NCI-H2029 (cell line): ENCODE measurements at places on chromosomes 5 and 9.

DNA sequence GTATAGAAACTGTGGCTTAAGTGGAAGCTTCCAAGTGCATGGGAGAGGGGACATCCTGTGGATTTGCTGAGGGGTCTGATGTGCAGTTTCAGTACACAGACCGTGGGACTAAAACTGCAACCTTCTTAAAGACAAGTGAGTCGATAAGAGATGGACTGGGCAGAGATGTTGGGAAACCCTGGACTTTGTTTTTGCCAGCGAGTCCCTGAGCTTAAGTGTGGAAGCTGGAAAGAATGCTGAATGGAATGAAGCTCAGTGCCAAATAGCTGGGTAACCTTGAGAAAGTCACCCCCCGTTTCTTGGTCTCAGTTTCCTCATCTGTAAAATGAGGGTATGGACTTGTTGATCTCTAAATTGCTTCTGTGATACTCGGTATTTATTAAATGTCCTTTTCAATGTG lies 37.3 kb upstream of the KLF9 start:
- no peak for DNase-seq

- DNase-seq = no peak
Observed at GRCh38 chr9:98778711-98779530, 17.4 kb downstream of the ANKS6 start.

GRCh38 chr5:150067405-150067960 lies 18.9 kb downstream of the CSF1R start:
- DNase-seq = no peak

GRCh38 chr9:17725399-17726010 lies 146.6 kb downstream of the SH3GL2 start:
- DNase-seq = no peak

DNA sequence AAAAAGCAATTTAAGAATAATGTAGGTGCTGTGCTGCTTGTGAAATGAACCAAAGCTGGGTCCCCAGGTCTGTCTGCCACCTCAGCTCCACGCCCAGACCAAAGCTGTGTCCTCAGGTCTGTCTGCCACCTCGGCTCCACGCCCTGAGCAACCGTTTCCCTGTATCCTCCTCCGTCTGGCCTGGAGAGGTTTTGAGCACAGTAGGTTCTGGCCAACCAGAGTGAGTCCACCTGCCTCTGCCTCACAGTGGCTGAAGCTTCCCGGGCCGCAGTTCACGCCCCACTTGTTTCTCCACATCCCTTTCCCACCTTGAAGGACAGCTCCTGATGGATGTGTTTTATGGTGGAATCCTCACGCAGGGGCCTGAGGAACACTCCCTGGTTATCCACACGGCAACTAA lies 120.5 kb downstream of the ADAMTS2 start:
- DNase-seq = no peak

DNA sequence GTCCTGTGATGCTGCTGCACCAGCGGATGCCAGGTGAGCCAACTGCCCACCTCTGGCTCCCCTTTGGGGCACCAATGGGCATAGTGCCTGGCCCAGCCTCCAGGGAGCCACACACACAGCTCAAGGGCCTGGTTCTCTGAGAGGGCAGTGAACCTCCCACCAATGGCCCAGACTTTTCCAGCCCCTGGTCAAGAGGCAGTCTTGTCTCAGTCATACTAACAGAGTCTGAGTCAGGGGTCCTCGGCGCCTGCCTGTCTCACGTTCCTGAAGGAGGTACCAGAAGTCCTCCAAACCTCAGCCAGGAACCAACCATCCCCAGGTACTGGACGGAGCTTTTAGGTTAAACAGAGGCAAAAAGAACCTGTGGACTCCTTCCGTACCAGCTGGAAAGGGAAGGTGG lies 121.1 kb downstream of the C5orf15 start:
- DNase-seq = no peak

DNA sequence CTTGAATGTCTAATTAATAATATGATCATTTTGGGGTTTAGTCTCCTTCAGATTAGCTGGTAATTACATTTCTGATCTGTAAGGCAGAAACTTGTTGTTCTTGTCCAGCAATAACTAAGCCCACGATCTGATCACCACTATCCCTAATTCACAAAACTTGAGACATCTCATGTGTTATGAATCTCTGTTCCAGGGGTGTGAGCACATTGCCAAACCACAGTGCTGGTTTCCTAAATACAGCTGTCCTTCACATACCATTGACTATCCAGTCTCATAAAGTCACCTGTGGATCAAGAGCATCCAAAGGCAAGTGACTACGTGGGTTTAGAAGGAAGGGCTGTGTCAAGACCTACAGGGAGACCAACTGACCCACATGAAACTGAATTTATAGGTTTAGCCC lies 134.1 kb upstream of the PRLR start:
- DNase-seq = no peak

DNA sequence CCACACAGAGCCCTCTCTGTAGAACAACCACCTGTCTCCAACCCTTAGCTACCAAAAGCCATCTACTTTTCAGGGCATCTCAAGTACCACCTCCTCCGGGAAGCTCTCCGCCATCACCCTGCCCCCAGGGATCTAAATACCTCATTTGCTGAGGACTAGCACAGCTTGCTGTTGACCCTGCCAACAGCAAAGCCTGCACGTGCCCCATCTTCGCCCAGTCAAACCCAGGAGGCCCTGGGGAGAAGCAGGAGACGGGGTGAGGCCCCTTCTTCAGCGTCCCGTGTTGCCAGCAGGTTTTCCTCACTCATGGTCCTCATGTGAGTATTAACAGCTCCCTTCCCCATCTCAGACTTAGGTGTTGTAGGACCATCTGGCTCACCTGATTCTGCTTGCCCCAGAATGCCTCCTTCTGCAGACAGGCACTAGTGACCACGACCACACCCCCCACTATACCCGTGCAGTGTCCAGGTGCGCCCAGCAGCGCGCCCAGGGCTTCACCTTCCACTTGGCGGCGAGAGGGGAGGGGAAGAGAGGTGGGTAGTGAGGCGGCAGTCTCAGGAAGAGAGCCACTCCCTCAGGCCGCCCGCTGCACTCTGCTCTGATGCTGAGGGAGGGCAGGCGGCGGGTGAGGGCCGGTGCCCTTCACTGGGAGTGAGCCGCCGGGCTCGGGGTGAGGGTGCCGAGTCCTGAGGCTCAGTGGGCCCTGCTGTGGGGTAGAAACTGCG lies 11.1 kb downstream of the VAV2 start:
- no peak for DNase-seq

- peak; percentile 33 for DNase-seq
Observed at GRCh38 chr5:74499256-74500050, 141.1 kb downstream of the ENC1 start.

- no peak for DNase-seq
Observed at GRCh38 chr5:80208381-80208780, 47.5 kb downstream of the SERINC5 start.

- DNase-seq = no peak
Observed at GRCh38 chr5:90461288-90461687, 13.3 kb downstream of the MBLAC2 start.

- no peak for DNase-seq
Observed at GRCh38 chr5:16975950-16976624, 40.0 kb upstream of the MYO10 start.

DNA sequence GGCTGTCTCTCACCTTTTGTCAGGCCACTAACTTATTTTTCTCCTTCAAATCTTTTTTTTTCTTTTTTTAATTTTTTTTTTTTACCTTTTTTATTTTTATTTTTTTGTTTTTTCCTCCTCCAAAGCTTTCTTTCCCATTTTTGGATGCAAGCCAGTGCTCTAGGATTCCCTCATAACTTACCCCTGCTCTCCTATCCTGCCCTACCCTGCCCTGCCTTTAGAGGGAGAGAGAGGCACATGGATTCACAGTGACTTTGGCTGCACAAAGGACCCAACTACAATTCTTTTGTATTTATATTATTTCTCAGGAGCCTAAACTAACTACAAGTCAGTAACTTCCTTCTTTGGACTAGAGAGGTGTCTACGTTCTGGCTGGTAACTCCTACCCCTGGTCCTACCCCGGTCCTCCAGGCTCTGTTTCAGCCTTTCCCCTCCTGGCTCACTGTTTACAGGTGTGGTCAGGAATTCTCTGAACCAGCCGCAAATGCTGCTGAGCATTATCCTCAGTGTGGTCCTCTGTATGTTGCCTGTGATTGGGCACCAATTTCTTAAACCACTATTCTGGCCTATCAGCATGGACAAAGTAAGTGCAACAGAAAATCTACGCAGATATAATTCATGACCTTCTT lies 8.4 kb upstream of the RUSC2 start:
- peak; percentile 51 for DNase-seq

GRCh38 chr5:31273161-31273560 lies 79.7 kb downstream of the CDH6 start:
- no peak for DNase-seq

DNA sequence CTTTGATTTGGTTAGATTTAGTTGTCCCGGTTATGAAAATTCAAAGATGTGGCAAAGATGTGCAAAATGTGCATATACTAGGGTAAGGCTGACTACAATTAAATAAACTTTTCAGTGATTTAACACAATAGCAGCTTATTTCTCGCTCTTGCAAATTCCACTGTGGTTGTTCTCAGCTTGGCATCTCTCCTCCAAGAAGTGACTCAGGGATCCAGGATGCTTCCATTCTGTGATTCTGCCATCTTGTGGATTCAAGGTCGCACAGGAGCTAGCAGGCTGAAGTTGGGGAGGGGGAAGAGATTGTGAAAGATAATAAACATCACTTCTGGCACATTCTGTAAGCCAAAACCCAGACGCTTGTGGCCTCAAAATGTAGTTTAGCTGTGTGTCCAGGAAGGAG lies 60.1 kb upstream of the TGFBR1 start:
- no peak for DNase-seq

- DNase-seq = no peak
Observed at GRCh38 chr5:10124287-10124686, 125.4 kb downstream of the ATPSCKMT start.

DNA sequence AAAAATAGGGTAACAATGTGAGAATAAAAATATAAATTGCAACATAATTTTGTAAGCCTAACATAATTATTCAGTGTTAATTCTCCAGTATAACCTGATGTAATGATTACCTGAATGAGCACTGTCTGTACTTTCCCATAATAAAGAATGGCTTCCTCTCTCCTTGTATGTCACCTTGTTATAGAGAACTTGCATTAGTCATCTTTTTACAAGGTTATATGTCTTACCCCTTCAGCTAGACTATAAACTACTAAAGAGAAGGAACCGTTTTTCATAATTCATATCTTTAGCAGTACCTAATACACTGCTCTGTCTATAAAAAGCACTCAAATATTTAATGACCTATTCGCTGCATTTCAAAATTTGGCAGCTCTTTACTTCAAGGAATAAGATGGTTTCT lies 19.8 kb downstream of the STRBP start:
- DNase-seq = no peak

DNA sequence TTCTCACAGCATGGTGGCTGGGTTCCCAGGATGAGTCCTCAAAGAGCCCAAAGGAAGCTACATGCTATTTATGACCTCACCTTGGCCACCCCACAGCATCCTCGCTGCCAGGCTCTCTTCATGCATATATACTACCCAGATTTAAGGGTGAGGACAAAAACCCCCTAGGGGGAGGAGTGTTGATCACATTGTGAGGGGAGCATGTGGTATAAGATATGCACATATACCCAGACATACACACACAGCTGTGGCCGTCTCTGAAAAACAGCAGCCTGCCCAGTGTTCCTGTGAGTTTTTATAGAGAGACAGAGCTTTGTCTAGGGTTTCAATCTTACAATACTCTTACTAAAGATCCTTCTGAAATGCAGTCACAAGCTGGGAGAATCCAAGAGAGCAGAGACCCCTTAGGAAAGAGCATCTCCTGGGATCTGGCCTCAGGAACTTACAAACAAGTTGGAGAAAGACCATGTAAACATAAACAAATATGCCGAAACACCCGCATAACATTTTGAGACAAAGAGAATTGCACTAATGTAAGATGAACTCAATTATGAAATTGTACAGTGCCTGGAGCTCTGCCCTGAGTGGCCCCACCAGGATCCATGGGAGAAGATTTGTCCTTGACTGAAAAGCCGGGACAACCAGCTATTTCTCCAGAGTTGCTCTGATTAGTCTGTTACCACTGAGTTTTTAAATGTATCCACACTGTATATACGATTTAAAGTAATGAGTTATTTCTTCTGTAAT lies 146.4 kb downstream of the GADD45G start:
- no peak for DNase-seq

DNA sequence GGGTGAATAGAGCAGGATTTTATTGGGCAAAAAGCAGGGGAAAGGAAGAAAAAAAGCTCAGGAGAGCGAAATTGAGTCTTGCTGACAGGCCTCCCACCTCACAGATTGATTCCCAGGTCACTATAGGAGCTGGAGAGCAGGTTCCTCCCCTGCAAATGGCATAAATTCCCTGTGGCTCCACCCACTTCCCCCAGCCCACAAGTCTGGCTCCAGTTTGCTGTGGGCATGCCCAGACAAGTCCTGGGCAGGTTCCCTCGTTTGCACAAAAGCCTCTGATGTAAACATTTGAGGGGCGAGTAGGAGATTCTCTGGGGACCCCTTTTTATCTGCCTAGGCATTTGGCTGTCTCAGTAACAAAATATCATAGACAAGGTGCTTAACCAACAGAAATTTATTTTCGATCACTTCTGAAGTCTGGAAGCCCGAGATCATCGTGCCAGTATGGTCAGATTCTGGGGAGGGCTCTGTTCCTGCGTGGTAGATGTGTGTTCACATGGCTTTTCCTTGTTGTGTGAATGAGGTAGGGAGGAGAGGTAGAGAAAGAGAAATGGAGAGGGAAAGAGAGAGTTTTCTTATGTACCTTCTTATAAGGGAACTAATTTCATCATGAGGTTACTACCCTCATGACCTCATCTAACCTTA lies 614.5 kb downstream of the MAT2B start:
- no peak for DNase-seq

GRCh38 chr5:31598640-31599611 lies 40.0 kb upstream of the PDZD2 start:
- DNase-seq = no peak

DNA sequence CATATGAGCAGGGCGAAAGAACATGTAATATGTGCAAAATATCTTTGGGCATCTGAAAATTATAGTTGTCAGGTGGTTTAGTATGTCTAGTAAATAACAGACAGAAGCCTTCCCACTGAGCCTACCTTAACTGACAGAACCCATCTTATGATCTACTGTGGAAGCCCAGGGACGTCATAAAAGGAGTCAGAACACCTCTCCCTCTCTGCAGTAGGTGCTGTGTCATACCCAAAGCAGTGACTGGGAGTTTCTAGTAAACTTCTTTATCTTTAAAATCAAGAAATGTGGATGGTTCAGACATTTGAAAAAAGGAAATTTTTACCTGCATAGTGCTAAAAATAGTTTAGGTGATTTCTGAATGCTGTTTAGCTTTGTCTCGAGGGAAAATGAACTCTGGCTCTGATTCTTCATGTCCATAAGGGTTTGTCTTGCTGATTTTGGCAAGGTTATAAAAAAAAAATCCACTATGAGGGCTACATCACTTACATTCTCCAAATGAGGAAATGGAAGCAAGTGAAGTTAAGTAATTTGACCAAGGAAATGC lies 104.0 kb downstream of the NUDT12 start:
- DNase-seq = no peak

DNA sequence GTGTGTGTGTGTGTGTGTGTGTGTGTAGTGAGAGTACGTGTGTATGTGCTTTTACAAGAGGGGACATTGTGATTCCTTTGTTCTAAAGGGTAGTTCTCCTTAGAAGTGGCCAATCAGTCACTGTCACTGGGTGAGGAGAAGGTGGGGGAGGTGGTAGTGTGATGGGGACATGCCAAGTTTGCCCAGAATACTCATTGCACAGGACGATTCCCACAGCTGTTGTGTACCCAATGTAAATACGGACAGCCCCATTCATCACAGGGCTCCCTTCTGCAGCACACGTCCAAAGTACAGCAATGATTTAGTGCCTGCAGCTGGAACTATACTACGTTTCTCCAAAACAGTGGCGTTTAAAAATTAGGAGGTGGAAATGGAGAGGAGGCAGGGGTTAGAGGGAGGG lies 287.8 kb downstream of the TLR4 start:
- peak; percentile 85 for DNase-seq

GRCh38 chr5:169548315-169548714 lies 35.3 kb upstream of the SPDL1 start:
- DNase-seq = no peak
